ENCODE measurements at places on chromosomes 6 and 20.

DNA sequence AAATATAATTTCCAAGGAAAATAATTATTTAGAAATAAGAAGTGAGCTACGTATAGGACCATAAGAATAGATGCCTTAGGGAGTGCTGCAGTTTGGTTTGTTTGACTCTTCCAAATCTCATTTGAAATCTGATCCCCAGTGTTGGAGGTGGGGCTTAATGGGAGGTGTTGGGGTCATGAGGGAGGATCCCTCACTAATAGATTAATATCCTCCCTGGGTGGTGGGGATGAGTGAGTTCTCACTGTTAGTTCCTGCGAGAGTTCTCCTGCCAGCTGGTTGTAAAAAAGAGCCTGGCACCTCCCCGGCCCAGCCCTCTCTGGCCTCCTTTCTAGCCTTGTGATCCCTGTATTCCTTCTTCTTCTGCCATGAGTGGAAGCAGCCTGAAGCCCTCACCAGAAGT, 69.3 kb downstream of the RCAN2 start:
- no peak for DNase-seq

- DNase-seq: no peak
Observed at GRCh38 chr6:72321788-72322187, 300.1 kb upstream of the KCNQ5 start.

DNA sequence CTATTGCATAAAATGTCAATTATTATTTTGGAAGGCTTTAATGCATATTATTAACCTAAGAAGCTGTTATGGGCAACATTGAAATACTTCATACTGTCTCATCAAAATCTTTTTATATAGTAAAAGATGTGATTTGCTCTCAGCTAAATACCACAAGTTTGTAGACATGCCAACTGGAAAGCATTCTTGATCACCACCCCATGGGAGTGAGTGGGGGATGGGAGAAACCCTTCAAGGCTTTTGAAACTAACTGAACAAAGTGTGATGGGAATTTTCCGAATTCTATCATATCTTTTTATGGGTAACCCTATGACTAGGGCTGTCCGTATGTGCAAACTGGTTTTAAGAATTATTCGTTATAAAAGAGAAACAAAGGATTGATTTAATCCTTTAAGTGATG, 377.3 kb upstream of the JAG1 start:
- DNase-seq: no peak

DNA sequence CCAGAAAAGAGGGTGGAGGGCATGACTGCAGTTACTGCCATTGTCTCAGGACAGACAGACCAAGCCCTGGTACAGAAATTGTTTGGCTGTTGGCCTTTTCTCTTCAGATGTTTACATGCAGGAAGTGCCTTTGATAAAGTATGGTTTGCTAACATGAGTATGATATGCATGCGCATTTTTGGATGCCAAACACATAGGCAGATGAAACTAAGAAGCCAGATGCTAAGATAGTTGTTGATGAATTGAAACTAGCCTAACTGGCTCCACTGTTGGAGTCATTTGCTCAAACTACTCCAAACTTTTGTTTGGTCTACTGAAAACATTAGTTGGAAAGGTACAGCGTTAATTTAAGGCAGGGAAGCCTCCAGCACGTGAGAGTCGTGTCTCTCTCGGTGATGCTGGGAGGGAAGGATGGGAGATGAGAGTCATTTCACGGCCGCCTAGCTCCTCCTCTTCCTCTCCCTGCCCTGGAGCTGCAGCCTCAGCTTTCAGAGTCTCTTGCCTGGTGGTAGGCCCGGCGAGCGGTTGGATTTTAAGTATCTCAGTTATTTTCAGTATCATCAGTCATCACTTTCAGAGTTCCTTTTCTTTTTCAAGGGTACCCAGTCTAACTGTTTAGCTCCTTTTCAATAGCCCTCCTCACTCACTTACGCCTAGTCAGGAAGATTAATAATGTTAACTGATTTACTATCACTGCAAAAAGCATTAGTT, 29.7 kb downstream of the RREB1 start:
- DNase-seq: no peak

DNA sequence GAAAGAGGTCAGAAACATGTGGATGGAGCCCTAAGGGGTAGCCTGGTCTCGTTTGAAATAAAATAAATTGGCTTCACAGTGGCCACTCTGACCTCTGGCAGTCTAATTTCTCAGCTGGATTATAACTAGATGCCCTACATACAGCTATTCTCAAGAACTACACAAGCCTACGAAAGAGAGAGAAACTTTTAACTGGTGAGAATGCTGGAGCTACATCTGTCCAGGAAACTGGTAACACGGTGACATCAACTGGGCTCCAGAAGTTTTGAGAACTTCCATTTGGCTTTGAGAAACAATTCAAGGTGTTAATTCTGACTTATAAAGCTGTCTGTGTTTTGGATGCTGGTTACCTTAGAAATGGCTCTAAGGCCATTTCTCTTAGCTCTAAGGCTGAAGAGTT, 187.3 kb upstream of the TENT5A start:
- DNase-seq: no peak

DNA sequence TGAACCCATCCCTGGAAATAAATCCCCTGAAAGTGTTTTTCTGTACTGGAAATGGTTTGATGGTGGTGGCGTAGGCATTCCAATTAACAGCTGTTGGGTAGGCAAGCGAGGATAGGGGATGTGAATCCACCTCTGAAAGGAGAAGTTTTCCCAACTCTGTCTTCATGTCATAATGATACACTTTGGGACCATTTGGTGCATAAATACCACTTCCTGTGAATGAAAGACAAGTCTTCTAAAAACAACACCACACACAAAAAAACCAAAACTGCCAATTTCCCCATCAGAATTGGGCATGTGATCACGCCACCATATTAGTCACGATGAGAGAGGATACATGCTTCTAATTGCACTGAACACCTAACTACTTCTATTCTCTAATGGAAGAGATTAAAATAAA, 6.4 kb downstream of the VNN2 start:
- no peak for DNase-seq

DNA sequence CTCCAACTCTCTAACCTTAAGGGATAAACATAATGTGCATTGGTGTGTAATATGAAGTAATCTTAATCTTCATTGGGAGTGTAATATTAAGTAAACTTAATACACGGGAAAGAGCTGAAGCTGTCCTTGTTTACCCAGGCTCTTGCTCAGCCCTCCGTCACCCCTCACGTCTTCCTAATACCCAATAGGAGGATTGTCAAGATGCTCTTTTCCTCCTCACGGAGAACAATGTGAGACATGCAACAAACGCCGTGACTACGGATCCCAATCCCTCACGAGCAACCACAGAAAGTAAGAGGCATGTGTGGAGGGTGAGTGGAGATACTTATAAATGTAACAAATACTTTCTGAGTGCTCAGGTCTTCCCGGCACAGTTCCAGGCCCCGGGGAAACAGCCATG, 11.0 kb downstream of the KIF16B start:
- DNase-seq: no peak

GRCh38 chr6:169302716-169303115, 49.1 kb upstream of the THBS2 start:
- DNase-seq: no peak

GRCh38 chr6:28897369-28897745, 26.4 kb downstream of the TRIM27 start:
- DNase-seq: no peak

DNA sequence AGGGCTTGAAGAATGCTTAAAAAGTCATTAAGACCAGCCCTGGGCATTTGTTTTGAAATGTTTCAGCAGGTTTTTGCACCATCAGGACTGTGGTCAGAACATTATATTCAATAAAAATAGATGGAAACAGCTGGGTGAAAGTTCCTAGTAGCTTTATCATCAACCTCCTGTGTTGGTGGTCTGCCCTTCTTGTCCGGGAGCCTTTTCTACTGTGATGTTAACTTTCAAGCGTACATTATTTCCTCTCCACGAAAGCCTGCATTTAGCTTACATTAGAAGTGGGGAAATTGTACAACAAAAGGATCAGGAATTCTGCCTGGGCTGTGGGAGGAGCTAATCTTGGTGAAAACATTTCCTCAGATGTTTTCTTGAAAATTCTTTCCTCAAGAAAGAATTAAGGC, 71.1 kb downstream of the LAMA4 start:
- no peak for DNase-seq

DNA sequence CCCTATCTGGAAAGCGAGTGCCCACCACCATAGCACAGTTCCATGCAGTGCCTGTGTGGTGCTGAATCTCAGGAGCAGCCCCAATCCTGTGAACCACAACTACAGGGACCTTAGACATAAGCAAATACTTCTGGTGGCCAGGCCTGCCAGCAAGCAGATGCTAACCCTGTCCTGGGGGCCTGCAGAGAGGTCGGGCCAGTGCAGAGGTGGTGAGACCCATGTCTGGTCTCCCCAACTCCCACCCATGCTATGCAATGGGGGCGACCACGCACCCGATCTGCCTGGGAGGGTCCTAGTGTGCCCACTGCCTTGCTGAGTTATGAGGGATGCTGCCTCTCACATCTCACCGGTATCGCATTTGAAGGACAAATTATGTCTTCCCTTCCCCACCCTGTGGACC, 151.6 kb upstream of the ZNF337 start:
- no peak for DNase-seq

- no peak for DNase-seq
Observed at GRCh38 chr20:41391587-41392001, 25.0 kb upstream of the EMILIN3 start.

DNA sequence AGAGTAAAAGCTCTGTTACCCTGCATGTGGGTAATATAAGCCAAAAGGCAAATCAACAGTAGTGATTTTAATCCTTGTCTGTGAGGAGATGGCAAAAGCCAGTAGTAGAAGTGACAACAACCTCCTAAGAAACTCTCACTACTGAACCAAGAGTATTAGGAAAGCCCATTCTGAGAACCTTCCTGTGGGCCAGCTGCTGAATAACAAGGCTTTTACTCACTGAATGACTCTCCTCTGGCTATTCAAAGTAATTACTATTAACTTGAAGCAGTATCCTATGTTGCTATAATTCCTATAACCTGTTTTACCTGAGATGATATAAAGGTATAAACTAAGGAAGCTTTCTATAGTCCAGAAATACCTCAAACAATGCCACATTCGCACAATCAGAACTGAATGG, 55.1 kb downstream of the CHD6 start:
- no peak for DNase-seq

DNA sequence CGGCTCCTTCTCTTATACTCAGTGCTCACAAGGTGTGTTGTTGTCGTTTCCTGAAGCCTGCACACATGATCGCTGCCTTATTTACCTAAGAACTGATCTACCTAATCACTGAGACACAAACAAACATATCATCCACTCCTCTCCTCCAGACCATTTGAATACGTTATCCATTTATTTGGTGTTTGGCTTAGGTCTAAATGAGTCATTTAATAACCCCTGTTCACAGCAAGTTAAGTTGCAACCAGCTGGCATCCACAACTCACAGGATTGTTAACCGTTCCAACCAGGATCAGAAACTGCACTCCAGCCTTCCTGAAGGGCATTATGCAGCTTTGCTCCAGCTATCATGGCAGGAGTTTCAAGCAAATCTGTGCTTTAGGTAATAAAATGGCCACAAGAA, 511.1 kb upstream of the MAP3K7 start:
- no peak for DNase-seq

DNA sequence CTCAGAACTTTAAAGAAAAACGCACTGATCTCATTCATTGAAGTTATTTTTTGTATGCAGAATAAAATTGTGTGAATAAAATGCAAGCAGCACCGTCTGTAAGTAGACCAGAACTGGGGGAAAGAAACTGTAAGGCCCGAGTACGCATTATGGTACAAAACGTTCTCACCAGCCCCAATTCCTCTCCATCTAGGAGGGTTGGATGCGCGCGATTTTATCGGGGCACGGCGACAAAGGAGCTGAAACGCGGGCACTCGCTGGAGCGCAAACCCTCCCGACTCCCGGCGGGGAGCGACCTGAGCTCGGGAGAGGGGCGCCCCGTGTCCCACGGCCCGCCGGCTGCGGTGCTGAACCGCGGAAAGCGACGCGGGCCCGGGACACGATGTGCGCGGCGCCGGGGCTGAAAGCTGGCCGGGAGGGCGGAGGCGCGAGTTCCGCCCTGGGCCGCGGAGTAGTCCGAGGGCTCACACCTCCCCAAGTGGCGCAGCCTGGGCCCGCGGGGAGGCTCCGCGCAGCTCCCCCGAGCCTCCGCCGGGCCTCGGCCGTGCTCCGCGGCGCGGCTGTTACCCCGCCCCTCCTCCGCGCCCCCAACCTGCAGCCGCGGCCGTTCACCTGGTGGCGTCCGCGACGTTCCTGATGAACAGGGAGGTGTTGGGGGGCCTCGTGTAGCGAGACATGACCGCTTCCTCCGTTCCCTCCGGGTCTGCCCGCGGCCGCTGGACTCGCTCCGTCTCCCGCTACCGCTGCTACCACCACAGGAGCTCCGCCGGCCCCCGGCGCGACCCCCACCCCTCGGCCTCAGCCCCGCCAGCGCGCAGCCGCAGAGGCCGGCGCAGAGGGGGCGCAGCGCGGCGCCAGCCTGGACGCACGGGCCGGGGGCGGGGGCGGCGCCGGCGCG, at the start of gene SRSF12:
Gene SRSF12, minus strand, starts transcription at position 861 of the 898 bp plus-strand sequence. Its CDS starts 184 bp downstream, at position 677.
- DNase-seq: no peak

GRCh38 chr6:165082636-165083035, 226.8 kb downstream of the C6orf118 start:
- DNase-seq: no peak

GRCh38 chr6:30614044-30614842, 2.8 kb downstream of the PPP1R10 start:
- DNase-seq: no peak

DNA sequence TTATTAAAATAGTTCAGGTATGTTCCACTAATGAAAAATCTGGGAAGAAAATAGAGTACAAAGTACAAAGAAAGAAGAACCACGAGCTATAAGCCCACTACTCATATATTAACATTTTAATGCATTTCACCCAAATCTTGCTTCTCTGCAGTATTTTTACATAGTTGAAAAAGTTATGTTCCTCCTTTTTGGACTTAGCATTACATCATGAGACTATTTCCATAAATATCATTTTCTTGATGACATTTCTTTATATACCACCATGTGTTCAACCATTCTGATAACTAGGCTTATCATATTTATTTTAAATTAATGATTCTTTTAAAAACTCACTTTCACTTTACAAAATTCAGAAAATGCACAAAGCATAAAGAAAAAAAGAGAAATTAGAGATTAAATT, 3.0 kb downstream of the IPCEF1 start:
- DNase-seq: no peak

DNA sequence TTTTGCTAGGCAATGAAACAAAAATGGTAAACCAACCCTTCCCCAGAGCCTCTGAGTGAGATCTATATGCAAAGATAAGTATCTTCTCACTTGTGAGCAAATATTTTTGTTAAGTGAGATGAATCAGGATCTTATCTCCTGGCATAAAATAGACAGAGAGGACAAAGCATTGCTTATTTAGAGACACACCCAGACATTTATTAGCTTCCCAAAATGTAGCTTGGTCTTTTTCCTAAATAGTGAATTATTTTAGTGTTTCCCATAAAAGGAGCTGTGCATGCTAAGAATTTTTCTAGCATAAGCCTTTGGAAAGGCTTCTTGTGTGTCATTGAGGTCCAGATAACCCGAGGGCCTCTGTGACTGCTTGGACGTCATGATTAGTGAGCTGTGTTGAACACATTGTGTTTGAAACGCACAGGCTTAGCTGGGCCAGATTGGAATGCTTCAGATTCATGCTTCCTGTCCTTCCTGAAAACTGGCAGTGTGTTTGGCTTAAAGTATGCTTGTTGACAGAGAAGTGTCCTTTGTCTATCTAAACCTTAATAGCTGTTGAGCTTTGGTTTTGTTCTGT, 16.5 kb downstream of the MTHFD1L start:
- no peak for DNase-seq

Measured in stimulated activated CD8-positive, alpha-beta memory T cell treated with anti-CD3 and anti-CD28 coated beads, Interleukin-4, amount 100 ng/mL, for 4 hours (primary cell).